Right atrium auricular region (tissue), 2 donors: ENCODE measurements at places on chromosomes 16 and 17. TPM values are rescaled to one million over a fixed set of nuclear protein-coding genes. Genes with fewer than 3 reads are reported as not detected.

The SOX15 gene
- 5.6 TPM for total RNA-seq

The C16orf92 gene
- not detected for total RNA-seq

The LYRM9 gene
- 13.8 TPM for total RNA-seq

DNA sequence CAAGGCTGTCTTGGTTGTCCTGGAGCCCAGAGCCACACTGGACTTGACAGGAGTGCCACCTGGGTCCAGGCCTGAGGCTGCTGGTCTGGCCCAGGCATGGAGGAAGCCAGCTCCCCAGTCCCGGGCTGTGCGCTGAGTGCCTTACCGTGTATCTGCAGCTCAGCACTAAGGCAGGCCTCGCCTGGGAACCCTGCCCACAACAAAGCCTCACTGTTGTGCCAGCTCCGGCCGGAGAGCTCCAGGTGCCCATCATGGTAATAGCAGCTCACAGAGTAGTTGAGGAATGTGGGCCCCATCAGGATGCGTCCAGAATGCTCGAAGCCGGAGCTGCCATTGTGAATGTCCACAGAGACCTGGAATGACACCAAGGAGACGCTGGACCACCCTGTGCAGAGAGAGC lies 72.2 kb downstream of the RMI2 start:
- no peak for DNase-seq

GRCh38 chr17:80151333-80151732 lies 4.4 kb upstream of the EIF4A3 start:
- no peak for DNase-seq

GRCh38 chr17:46836500-46836899 lies 14.9 kb upstream of the WNT9B start:
- no peak for DNase-seq

DNA sequence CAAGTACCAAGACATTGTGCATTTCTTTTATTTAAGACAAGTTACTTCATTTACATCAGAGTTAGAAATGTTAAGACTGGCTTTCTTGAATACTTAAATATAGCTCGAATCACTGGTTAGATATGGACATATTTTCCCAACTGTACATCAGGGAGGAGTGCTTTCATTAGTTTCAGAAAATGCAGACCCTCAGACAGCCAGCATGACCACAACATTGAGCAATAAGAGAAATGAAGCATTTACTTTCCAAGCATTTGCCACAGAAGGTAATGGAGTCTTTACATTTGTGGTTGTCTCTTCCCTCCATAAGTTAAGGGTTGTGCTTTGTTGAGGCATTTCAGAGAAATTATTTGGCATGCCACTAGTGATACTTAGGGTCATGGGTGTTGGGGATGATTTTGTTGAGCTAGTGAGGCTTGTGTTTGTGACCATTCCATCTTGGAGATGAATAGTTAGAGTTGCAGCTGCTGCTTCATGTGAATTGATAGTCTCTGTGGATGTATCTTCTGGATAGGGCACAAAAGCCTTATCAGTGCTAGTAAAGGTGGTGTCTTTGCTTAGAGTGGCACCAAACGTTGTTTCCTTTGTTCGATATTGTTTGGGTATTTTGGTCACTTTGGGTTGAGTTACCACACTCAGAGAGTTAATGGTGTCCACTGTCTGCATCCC lies 2.1 kb downstream of the OMG start:
- DNase-seq, result no peak
